ENCODE measurements at places on chromosomes 3 and 15.

DNA sequence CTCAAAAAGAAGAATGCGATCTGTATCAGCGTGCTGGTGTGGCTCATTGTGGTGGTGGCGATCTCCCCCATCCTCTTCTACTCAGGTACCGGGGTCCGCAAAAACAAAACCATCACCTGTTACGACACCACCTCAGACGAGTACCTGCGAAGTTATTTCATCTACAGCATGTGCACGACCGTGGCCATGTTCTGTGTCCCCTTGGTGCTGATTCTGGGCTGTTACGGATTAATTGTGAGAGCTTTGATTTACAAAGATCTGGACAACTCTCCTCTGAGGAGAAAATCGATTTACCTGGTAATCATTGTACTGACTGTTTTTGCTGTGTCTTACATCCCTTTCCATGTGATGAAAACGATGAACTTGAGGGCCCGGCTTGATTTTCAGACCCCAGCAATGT lies 1.3 kb downstream of the P2RY1 start:
- DNase-seq: no peak

DNA sequence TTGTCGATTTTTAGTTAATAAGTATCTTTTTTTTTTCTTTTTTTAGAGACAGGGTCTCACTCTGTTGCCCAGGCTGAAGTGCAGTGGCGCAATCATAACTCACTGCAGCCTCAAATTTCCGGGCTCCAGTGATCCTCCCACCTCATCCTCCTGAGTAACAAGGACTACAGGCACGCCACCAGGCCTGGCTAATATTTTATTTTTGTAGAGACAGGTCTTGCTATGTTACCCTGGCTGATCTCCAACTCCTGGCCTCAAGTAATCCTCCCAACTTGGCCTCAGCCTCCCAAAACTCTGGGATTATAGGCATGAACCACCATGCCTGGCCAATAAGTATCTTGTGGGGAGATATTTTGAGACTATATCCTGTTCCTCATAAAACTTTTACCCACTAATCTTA lies 29.4 kb upstream of the ARID3B start:
- DNase-seq: no peak

GRCh38 chr15:75542386-75542797 lies 36.7 kb downstream of the PTPN9 start:
- DNase-seq: no peak

- DNase-seq: no peak
These were observed 413.9 kb upstream of the C2CD4B start for GRCh38 chr15:62578960-62579359.

DNA sequence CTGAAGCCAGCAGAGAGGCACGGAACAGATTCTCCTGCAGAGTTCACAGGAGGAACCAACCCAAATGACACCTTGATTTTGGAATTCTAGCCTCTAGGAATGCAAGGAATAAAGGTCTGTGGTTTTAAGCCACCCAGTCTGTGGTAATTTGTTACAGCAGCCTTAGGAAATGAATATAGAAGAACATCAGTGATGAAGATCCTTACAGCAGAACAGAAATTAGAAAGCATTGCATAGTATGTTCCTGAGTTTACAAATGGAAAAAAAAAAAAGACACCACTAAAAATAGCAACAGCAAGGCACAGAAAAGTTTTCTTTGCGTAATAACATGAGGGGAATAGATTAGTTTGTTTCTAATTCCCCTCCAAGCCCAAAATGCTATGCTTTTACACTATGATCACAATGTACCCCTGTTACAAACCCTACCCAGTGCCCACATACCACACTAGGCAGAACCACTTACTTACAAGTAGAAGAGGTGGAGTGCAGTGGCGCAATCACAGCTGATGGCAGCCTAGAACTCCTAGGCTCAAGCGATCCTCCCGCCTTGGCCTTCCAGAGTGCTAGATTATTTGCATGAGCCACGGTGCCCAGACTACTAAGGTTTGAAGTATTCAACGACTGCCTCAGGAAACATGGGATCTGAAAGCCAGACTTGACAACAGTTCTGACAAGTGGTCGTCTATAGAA lies 84.3 kb downstream of the SHQ1 start:
- no peak for DNase-seq

- no peak for DNase-seq
These were observed 310.8 kb downstream of the PTPRG start for GRCh38 chr3:61872077-61872706.

DNA sequence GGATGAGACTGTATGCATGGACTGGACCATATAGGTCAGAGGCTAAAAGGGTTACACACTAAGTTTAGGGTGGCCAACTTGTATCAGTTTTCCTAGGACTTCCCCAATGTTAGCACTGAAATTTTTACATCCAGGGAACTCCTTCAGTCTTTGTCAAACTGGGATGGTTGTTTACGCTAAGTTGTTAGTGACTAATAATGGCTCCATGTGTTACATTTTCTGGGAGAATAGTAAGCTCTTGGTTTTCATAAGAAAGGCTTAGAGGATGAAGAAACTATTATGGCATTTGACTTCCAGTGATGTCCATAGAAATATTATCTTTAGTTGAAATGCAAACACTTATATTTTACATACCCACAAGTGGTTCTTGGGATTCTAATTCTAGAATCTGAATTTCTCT lies 57.9 kb upstream of the ST3GAL6 start:
- DNase-seq: no peak

- DNase-seq: no peak
These were observed 47.0 kb upstream of the TRIM42 start for GRCh38 chr3:140630866-140631265.

DNA sequence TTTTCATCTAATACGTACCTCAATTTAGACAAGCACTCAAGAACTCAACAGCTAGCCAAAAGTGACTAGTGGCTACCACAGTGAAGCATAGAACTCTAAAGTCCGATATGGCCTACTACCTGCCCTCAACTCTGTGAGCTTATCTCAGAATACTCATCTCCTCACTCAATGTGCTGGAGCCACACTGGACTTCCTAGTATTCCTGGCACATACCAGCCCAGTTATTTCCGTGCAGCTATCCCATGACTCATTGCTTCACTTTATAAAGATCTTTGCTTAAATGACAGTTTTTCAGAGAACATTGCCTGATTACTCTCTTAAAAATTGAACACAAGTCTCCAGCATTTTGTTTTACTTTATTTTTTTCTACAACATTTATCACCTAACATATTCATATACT lies 524.7 kb downstream of the PYDC2 start:
- no peak for DNase-seq

All from esophagus squamous epithelium (tissue), 5 donors.